ENCODE measurements at places on chromosomes 11 and 22.

GRCh38 chr11:121958323-121958970 lies 157.6 kb downstream of the BLID start:
- DNase-seq: no peak

DNA sequence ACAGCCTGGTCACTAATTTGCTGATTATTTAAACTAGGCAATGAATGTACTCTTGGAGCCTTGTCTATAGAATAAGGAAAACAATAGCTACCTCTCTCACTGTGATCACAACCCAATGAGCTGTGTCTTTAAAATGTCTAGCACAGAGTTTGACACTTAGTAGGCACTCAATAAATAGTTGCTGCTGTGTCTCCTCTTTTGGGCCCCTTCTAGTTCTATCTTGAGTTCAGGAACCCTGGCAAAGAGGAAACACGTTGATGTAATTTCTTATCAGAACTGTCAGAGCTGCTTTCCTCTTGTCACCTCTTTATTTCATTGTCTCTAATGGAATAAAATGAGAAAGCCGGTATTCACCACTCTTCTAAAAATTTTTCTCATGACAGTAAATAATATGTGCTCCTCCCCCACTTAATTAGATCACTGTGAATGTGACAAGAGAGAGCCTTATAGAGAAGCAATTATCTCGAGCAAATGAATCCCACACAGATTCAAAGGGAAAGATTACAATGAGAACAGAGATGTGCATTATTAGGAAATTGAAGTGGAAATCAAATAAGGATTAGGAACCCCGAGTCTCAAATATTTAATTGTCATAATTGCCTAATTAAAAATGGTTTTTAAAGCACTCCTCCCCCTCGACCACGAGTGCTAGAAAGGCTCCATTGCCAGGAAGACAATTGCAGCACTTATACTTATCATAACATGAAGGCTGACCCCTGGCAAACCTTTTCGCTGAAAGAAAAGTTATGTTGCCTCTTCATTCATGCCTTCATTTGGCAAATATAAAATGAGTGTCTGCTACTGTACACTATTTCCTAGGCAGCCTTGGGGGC lies 175.0 kb upstream of the BDNF start:
- no peak for DNase-seq

- no peak for DNase-seq
Observed at GRCh38 chr11:108965306-108966001, 300.6 kb downstream of the DDX10 start.

DNA sequence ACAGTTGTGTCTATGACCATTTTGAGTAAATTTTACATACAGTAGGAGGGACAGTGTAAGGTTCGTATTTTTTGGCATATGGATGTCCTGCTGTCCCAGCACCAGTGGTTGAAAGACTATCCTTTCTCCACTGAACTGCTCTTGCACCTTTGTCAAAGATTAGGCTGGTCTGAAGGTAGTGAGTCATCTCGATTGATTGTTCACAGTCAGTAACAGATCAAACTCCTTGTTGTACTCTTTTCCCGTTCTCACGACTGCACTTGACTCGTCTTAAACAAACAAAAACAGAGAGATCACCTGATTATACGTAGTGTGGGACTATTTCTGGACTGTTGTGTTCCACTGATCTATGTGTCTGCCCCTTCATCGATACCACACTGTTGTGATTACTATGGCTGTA lies 77.1 kb downstream of the DGCR2 start:
- DNase-seq: no peak

DNA sequence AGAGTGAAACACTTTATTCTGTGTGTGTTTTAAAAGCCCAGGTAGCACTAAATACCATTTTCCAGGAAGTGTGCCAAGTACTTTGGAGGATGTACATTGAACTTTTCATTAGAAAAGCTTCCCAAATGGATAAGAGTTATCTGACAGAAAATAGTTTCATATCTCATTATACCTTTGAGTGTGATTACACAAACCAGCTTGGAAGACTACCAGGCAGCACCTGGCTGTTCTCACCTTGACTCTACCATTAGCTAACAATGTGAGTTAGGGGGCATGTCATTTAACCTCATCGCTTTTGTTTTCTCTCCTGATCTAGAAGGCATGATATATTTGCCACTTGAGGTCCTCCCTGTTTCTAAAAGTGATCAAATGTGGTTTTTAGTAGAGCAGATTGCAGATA lies 50.2 kb downstream of the GRM5 start:
- no peak for DNase-seq

DNA sequence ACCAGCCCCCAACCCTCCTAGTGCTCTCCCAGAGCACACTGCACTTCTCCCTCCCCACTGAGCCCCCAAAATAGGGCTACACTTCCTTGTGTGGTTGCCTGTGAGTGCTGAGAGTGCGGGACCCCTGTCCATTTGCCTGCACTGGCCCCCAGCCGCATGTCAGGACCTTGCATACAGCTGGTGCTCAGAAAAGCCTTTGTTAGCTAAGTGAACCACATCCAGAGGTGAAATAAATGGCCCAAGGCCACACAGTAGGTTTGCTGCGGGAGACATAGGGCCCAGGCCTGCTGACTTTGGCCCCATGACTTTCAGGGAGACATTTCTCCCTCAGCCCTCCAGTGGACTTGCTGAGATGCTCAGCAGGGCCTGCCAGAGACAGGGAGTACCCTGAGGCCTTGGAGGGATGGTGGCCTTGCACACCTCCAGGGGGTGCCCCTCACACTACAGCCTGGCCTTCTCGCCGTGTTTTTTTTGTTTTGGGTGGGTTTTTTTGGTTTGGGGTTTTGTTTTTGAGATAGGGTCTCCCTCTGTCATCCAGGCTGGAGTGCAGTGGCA lies 10.2 kb downstream of the SSTR3 start:
- no peak for DNase-seq

DNA sequence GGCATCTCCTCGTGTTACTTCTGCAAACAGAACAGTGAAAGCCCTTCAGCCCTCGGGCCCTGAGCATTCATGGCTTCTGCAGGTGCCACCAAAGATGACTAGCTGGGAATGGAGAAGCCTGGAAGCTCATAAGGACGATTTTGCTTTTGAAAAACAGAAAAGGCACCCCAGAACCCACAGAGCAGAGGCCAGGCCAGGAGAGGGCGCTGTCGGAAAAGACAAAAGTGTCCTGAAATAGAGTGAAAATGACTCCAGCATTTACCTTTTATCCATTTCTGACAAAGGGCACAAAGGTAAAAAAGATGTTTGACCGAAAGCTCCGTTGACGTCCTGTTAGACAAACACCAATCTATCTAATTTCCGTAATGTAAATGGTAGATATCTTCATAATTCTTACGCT lies 37.6 kb downstream of the ZNF195 start:
- peak; percentile 31 for DNase-seq

GRCh38 chr11:116052603-116053547 lies 548.7 kb upstream of the CADM1 start:
- DNase-seq: no peak

GRCh38 chr22:48478124-48478523 lies 1349.5 kb downstream of the BRD1 start:
- no peak for DNase-seq

DNA sequence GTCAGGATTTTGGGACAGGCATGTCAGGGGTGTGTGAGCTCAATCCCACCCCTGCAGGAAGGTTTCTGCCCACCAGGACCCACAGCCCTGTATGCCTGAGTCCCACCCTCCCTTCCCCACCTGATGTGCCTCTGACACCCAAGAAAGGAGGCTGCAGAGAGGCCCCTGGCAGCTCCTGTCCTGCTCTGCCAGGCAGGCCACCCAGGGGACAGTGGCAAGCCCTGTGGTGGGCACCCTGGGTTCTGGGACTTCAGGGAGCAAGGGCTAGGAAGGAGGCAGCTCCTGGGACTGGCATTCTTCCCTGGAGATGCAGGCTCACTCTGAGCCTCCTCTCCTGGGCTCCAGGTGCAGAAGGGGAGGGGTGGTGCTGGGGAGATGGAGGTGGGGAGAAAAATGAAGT lies 234.5 kb upstream of the B3GAT1 start:
- no peak for DNase-seq

DNA sequence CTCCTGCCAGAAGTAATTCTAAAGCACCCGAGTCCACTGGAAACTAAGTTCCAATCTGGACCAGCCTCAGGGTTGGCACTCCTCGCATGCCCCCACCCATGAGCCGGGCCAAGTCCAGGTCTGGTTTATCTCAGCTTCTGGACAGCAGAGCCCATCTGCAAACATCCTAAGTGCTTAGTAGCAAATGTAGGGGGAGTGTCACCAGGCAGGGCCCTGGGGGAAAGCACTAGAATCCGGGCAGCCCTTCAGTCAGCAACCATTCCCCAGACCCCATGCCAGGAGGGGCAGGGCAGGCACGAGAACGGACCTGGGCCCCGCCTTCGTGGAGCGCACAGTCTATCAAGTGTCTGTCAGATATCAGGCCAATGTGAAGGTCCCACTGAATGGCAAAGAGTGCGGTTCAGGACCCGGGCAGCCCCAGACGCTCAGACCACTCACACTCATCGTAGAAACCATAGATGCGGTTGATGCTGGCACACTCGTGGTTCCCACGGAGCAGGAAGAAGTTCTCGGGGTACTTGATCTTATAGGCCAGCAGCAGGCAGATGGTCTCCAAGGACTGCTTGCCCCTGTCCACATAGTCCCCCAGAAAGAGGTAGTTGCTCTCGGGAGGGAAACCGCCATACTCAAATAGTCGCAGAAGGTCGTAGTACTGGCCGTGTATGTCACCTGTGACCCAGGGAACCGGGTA lies 1.3 kb downstream of the PPP1CA start:
- no peak for DNase-seq

DNA sequence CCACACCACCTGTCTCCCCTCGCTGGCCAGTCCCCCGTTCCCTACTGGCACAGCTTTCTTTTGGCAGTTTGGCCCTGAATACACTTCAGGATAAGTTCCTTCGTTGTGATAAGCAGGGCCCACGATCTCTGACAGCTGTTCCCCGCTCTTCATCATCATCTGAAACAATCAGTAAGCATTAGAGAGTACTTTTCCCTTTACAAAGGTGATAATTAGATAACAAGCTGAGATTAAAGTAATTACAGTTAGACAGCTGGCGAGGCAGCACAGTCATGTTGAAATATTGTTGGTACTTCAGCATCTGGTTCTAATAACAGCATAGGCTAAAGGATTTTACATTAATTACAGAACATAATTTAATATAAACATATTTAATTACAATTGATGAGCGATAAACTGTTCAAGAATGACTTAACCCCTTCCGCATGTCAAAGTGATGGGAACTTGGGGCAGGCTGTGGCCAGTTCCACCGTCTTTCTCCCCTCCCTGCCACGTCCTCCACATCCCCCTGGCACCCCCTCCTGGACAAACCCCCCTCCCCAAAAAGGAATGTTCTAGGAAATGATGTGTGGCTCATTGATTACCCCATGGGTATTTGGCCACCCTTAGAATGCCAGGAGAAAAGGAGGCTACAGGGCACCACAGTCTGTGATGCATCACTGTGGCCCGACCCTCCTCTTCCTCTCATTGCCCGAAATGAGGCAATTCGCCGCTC lies 134.9 kb downstream of the RCN1 start:
- DNase-seq: no peak

DNA sequence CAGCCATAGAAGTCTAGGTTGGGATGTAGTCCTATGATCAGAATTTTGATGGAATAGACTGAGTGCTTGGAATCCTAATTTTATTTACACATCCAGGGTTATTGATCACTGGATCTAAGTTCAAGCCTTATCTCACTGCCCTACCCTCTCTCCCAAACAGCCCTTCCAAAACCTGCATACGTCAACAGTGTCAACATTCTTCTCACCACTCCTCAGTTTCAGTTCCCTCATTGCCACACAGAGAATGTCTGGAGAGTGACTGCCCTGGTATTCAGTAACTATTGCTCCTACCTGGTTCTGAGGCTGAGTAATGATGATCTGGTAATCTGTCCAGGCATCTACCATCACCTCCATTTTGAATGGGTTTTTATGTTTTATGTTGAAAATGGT lies 60.0 kb downstream of the GLYATL1 start:
- DNase-seq: no peak

DNA sequence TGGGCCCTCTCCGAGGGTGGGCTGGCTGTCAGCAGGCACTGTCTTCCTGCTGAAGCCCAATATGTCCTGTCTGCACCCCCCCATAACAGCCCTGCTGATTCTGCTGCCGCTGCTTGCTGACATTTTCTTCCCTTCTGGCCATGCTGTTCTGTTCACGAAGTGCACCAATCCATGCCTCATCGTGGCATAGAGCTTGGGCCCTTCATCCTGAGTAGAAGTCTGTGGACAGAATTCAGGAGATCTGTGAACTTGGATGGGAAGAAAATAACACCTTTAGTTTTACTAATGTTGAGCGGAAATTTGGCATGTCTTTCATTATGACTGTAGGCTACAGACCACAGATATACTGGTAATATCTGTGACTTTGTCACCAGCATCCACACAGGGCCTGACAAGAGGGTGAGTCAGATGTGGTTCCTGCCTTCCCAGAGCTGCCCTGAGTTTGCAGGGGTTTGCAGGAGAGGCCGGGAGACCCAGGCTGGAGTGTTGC lies 14.1 kb upstream of the KIAA0930 start:
- DNase-seq: no peak

- DNase-seq: no peak
Observed at GRCh38 chr11:126863294-126863997, 137.1 kb downstream of the KIRREL3 start.

GRCh38 chr22:30373331-30374325 lies 13.6 kb downstream of the RNF215 start:
- no peak for DNase-seq

DNA sequence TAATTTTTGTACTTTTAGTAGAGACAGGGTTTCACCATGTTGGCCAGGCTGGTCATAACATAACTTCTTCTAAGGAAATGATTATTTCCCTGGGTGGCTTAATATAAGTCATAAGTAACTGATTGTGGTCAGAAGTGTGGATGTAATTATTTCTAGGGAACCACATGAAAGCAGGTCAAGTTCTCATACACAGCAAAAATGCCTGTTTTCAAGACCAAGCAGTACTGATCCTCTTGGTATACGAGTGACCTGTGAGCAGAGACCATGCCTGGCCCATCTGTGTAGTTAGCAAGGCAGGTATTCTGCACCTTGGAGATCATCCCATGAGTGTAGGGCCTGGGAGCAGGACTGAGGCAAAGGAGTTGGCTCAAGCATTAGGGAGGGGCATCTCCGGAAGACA lies 32.5 kb upstream of the NUCB2 start:
- no peak for DNase-seq

DNA sequence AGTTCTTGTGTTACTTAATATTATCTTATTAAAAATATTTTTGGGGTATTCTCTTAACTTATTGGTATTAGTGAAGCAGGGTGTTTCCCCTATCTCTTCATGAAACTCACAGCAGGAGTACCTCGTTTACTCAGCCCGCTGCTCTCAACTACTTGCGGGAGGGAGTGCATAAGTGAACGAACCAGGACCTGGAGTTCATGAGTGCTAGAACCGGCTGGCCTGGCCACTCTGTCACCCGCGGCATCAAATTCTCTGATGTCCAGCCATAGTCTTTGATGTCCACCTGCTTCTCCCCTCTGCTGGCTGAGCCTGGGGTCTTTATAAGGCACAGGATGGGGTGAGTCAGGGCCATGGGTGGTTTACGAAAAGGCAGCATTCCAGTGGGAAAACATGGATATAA lies 216.7 kb upstream of the ANO5 start:
- no peak for DNase-seq
